ENCODE measurements at places on chromosomes 7 and 10.

- no peak for DNase-seq
Observed at GRCh38 chr7:134071355-134072331, 55.5 kb upstream of the LRGUK start.

GRCh38 chr7:20542594-20542993 is 72.9 kb upstream of the ABCB5 start:
- no peak for DNase-seq

GRCh38 chr7:43612128-43612527 is 29.2 kb downstream of the STK17A start:
- DNase-seq = no peak

GRCh38 chr10:92290076-92290836 is 622 bp downstream of the CPEB3 start:
- DNase-seq = no peak

- no peak for DNase-seq
Observed at GRCh38 chr10:7334642-7334964, 76.2 kb downstream of the SFMBT2 start.

GRCh38 chr10:70566515-70567290 is 35.8 kb downstream of the PRF1 start:
- DNase-seq = no peak

DNA sequence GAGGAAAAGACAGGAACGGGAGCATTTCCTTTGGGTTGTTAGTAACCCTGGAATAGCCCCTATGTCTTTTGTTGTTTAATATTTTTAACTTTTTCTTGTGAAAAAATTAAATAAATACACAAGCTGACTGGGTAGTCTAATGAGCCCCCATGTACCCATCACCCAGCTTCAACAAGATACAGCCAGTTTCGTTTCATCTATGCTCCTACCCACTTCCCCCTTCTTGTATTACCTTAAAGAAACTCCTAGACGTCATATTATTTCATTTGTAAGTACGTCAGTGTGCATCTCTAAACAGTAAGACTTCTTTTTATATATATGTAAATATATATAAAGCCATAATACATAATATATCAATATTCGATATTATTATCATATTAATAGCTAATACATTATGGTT is 42.8 kb upstream of the NUB1 start:
- no peak for DNase-seq

GRCh38 chr7:6294839-6295238 is 22.4 kb upstream of the CYTH3 start:
- no peak for DNase-seq

GRCh38 chr10:92239151-92239599 is 51.7 kb downstream of the CPEB3 start:
- no peak for DNase-seq
